T-cell (primary cell): ENCODE measurements at places on chromosomes 6 and 20.

GRCh38 chr6:140388192-140388802 lies 1013.8 kb upstream of the CITED2 start:
- no peak for DNase-seq

DNA sequence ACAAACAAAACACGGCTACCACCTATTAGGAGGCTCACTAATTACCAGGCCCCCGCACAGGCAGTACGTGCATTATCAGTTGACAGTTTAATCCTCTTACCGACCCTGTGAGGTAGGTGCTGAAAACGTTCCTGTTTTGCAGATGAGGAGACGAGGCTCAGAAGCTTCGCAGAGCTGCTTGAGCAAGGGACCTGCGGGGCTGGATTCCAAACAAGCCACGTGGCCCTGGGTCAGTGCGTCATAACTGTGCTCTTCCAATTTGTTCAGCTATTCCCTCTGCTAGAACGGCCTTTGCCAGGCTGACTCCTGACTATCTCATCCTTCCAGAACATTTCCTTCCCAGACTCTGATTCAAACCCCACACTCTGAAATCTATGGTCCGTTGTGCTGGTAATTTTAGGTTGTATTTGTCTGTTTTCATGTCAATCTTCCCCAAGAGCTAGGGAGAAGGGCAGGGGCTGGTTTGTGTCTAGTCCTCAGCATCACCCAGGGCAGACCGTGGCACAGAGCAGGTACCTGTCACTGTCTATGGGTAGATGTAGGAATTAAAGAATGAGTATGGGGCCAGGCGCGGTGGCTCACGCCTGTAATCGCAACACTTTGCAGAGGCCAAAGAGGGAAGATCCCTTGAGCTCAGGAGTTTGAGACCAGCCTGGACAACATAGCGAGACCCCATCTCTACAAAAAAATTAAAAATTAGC lies 28.8 kb upstream of the TLDC2 start:
- DNase-seq, result no peak

DNA sequence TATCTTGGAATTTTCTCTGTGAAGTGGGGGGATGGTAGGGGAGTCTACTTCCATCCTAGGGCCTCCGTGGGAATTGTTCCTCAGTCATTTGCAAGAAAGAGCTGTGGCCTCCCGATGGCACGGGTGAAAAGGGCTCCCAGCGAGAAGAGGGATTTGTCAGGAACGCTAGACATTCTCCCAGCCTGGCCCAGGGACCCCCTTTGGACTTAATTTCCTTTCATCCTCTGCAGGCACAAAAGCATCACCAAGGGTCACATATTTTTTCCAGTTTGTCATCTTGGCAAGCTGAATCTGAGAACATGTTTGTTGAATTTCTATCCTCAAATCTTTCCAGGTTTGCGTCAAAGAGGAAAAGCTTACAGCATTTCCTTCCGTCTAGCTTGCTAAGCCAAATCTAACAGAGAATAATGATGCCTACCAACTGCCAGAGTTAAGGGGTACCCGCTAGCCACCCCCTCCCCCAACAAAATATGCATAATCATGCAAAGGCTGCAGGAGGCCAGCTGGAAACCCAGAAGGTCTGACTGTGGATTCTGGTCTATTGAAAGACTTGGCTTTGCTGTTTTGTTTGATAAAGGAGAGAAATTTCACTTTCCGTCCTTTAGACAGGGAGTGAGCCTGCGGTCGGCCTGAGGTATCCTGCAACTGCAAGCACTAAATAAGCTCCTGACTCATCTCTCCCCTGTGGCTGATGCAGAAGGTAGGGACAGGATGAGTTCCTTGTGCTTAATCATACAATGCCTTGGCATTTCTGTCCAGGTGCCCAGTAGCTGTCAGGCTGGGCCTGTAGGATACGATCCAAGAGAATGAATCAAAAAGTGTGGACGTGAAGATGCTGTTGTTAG lies 23.1 kb downstream of the PSMG4 start:
- no peak for DNase-seq

DNA sequence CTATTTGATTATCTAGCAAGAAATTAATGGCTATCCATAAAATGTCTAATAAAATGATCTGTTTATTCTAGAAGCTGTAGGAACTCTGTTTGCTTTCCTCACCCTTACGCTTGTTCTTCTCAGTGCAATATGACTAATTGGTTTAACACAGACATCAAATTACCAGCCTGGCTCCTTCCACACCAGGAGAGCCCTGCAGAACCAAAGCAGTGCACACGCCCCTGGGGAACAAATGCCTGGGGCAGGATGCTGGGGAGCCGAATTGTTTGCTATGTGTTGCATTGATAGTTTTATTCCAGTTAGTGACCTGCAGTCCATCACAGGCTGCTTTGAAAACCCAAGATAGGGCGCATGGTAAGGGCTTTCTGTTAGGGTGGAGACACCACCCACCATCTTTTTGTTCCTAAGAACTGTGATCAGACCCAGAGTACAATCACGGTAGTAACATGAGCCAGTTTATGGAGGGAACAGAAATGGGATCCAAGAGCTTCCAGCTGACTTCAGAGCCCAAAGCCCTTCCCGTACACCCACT lies 126.4 kb upstream of the CD93 start:
- no peak for DNase-seq

DNA sequence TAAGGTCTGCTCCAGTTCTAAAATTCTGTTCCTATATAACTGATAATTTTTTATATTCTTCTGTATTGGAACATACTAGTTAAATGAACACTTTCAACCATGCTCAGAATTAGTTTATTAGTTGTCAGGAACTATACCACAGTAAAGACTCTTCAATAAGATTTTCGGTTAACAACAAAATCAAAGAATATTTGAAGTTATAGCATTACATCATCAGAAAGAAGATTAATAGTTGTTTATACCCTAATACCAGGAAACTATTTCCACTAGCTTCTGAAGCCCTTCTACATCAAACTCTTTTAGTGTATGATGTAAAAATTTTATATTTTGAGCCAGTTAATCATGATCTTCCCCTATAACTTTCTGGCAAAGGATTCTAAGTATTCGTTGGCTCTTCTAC lies 6.6 kb downstream of the CALHM4 start:
- no peak for DNase-seq

DNA sequence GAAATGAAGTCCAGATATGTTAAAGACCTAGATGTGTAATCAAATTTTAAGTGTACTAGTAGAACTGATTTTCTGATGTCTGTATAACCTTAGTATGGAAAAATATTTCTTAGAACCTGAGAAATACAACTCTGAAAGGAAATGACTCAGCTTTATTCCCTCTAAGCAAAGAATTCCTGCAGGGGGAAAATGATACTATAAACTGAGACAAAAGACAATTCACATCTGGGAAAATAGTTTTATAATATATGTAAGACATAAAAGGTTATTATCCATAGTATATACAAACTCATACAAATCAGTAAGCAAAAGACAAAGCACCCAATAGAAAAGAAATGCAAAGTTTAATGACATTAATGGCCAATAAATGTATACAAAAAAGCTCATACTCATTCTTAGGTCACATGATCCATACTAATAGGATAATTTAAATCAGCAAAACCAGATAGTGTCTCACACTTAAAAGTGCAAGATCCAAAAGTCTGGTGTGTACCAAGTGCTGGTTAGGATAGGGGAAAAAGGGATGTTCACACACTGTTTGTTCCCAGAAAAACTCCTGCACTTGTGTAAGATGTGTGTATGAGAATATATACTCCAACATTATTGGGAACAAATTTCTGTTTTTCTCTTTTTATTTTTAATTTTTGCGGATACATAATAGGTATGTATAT lies 22.6 kb downstream of the RNF217 start:
- DNase-seq, result no peak

DNA sequence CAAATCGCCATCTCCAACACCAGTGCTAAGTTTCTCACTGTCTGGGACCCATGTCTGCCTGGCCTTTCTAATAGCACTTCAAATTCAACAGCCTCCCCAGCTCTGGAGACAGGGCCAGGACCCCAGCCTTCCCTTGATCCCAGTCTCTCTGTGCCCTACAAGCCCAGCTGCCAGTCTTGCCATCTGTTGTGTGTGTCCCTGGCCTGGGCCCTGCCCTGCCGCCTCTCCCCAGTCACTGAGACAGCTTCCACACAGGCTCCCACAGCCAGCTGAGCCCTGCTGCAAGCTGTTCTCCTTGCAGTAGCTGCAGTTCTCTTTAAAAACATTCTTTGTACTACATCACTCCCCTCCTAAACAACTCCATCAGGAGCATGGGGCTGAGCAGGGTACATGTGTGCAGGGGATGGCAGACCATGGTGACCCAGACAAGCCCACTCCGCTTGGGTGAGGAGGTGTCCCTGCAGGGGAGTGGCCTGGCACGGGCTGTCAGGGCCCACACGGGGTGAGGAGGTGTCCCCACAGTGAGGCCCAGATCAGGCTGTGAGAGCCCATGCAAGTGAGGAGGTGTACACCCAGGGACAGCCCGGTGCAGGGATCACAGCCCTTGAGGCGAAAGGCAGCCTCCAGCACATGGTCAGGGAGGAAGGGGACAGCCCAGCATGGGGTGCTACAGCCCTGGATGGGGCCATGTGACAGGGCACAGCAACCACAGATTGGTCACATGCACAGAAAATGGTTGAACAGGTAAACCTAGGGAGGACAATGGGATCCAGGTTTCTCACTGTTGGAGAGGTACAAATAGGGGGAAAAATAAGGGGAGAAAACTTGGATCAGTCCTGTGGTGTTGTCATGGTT lies 16.2 kb downstream of the CST7 start:
- DNase-seq, result no peak

DNA sequence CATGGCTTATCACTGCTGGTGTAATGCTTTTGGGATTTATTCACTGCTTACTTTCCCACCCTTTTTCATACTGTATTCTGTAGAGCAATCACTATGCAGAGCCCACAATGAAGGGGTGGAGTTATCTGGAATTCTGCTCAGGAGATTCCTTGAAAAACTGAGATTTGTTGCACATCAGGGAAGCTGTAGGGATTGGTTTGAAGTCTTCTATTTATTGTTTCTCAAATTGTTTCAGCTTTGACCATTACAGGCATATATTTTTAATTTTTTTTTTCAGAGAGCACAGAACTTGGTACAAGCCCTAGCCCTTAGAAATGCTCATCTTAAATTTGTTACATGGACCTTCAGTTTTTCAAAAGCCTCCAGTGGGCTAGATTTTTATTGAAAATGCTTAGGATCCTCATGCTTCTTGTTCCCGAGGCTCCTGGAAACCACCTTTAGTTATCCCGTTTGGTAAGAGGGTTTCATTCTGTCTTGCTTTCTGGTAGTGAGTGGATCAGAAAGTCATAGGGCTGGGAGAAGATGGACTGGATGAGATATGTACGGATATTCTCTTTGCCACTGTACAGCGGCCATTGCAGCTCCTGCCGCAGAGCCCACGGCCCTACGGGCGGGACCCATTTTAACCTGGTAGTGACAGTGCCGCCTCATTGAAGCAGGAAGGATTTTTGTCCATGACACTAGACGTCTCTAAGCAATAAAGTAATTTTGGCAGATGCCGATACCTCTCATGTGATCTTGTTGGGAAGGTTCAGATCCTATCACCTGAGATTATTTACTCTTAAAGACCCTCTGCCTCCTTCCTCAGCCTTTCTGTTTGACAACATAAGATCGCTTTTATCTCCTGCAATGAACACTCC lies 45.3 kb upstream of the ZNF184 start:
- no peak for DNase-seq

DNA sequence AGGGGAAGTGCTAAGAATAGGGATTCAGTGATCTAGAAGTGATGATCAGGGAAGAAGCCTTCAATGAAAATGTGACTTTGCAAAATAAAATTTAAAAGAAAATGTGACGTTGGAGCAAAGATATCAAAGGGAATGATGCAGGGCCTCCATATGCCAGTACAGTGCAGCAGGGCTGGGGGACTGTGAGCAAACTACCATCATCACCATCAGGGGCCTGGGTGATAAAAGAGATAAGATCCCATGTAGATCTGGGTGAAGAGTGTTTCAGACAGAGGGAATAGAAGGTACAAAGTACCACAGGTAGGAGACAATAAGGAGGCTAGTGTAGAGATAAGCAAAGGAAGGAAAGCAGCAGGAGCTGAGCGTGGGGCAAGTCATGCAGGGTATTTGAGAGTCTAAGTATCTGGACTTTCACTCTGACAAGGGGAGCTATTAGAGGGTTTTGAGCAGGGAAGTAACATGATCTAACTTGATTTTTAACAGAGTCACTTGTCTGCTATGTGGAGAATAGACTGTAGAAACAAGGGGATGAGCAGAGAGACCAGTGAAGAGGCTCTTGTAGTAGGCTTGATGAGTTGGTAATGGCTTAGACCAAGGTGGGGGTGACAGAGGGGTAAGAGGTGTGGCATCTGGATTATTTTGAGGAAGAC lies 295.6 kb downstream of the ZFAND3 start:
- DNase-seq, result no peak

- DNase-seq, result no peak
Measured at GRCh38 chr20:33280775-33281174, 2.2 kb upstream of the BPIFB1 start.

GRCh38 chr20:57189713-57190112 lies 76.7 kb downstream of the BMP7 start:
- DNase-seq, result no peak

DNA sequence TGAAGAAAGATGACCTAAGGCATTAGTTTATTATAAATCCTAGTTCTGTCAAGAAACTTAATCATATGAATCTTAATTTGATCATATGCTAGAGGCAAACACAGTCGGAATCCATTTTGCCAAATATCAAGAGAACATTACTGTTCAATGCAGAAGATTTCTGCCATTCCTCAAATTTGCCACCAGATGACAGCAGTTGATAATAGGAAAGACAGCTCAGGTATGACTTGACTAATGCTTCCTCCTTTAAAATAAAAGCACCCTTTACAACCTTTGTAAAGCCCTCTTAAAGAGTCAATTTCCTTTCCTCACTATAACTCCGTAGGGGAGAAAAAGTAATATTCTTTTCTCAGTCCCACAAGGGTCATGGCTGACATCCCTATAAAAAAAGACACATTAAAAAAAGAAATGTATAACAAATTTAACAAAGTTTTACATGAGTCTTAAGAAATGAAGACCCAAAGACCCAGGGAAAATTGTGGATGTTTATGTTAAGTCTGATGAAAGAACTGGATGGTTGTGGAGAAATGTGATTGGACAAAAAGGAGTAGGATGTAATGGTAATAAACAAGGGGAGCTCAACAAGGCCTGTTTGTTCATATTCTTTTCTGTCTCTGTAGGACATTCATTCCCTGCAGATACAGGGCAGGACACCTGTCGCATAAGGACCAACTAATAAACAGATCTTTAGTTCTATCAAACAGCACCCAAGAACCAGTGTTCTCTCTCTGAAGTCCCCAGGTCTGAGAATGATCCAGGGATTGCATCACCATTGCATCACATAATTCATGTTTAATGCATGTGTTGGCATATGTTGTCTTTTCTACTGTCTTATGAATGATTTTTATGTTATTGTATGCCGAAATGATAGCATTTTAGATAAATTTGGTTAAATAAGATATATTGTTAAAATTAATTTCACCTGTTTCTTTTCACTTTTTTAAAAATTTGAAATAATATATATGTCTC lies 23.0 kb upstream of the IL17A start:
- no peak for DNase-seq

DNA sequence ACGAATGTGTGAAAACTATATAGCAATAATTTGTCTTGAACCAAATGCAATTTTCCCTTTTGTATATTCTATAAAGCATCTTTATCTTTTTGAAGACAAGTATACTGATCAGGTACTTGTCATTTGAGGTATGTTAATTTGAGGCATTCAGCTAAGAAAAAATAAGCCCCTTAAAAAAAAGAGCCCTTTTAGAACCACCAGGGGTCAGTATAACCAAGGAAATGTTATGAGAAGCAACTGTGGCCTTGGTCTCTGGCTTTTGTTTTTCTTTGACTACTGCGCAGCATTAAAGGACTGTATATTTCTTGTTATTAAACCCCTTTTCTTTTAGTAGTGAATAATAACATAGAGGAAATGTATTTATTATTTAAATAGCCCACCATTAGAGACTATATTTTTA lies 43.1 kb downstream of the CD109 start:
- DNase-seq, result no peak
